ENCODE measurements at places on chromosomes 7 and 10.

DNA sequence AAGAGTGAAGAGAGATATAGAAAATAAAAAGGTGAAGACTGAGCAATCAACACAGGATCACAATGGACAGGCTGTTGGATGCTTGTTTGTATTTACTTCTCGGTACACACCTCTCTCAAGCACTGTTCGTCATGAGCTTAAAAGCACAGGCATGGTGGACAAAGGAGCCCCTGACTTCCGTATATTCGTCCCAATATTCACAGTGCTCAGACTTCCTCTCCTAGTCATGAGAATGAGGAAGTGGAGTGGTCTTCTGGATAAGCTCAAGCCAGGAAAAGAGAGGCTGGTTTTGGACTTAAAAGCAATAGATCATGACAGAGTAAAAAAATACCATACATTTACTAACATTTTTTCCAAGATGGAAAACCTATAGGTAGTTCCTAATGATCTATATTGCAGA, 172.5 kb downstream of the SORCS1 start:
- DNase-seq, result no peak

DNA sequence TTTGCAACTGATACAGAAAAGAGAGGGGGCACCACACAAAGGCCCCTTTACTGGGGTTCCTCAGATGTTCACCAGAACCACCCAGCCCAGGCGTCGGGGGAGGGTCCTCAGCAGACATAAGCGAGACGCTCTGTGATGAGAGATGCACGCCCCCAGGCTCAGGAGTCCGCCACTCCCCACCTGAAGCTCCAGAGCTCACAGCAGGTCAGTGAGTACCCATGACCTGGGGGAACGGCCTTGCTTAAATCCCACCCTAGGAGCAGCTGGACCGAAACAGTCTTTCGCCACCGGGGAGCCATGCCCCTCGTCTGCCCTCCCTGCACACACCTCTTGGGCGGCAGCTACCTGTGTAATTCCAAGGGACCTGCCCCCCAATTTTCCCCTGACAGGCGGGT, 2.8 kb downstream of the CRYGN start:
- DNase-seq, result no peak

GRCh38 chr7:78450706-78451105, 652.1 kb downstream of the PHTF2 start:
- no peak for DNase-seq

- no peak for DNase-seq
These were observed 117.6 kb upstream of the JCAD start for GRCh38 chr10:30176776-30177533.

DNA sequence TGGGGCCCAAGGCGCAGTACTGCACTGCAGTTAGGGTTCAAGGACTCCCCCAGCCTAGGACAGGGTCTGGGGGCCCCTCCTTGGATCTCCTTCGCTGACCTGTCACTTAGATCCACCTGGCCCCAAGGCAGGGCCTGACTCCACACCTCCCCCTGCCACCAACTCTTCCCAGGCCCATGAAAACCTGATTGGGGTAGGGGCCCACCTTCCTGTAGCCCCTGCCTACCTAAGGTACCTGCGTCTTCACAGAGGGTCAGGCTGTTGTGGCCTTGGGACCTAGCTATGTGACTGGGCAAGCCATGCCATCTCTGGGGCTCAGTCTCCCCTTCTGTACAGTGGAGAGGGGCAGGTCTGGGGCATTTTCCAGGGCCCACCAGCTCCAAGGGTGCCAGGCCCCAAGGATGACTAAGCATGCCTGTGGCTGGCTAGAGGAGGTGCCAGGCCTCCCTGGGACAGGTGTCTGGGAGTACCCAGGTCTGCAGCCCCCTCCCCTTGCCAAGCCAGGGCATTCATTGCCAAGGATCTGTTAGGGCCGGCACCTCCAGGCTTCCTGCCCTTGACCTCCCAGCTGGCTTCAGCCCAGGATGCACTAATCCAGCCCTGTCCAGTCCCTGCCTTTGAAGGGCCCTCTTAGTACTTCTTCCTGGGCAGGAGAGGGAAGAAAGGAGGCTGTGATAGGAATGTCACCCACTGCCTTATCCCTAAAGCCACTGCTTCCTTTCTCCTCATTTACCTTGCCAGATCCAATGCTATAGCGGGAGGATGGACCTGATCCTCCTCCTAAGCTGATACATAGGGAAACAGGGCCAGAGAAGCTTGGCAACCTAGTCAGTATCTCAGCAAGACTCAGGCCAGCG, 1.3 kb downstream of the LIMK1 start:
- no peak for DNase-seq

DNA sequence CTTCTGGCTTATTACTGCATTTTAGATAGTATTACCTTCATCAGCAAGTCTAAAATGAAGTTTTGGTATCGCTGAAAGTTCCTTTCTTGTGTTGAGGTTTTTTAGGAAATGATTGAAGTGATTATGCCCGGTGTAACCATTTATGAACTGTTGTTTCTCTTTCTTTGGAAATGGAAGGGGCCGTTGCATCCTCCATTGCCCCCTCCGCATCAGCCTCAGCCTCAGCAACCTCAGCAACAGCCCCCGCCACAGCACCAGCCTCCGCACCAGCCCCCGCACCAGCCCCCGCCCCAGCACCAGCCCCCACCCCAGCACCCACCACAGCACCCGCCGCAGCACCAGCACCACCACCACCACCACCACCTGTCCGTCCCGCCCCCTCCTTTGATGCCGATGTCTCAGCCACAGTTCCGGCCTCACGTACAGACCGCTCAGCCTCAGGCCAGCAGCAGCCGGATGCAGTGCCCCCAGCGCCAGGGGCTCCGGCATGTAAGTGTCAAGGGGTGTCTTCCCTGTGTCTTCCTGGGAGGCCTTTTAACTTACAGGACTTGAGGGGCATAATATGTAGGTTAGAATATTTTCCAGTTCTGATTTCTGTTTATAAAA, 72.6 kb downstream of the SHH start:
- DNase-seq, result no peak

DNA sequence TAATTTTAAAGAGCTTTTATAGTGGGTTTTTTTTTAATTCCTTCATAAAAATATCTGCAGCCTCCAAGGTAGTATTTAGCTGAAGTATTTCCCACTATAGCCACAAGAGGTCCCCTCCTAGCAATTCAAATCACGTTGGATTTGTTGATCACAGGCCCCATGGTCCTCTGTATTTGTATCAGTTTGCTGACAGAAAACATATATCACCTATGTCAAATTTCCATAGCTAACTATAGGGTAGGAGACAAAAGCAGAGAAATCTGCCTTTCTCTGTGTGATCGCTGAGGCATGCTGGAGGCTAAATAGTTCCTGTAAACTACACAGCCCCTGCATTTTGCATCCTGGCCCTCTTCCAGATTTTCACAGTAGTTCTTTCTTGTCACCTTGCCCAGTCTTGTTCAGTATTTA, 1.7 kb upstream of the CTNNA3 start:
- no peak for DNase-seq

- peak; percentile 30 for DNase-seq
These were observed 25.1 kb upstream of the GHRHR start for GRCh38 chr7:30938435-30939316.

GRCh38 chr10:50324046-50324445, 72.7 kb upstream of the ASAH2 start:
- DNase-seq, result no peak

DNA sequence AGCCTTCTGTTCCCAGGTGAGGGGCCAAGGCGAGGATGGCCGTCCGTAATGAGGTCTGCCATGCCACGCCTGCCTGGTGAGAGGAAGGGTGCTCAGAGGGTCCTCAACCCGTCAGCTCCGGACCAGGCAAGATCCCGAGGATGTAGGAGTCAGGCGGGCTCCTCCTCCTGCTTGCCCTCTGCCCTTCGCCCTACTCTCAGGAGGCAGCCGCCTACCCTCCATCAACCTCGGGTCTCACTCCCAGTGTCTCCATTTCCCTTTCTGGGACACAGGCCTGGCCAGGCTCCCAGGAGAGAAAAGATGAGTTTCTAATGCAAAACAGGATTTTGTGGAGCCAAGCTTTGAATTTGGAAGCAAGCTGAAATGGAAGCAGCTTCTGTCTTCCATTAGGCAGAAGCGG, 184.0 kb downstream of the PTPN20 start:
- DNase-seq, result no peak

GRCh38 chr7:29896685-29897411, 90.5 kb downstream of the WIPF3 start:
- DNase-seq, result no peak

GRCh38 chr7:73437621-73438416, 4.2 kb downstream of the FZD9 start:
- DNase-seq, result no peak

- no peak for DNase-seq
These were observed 5.7 kb upstream of the RPP30 start for GRCh38 chr10:90866050-90866598.

DNA sequence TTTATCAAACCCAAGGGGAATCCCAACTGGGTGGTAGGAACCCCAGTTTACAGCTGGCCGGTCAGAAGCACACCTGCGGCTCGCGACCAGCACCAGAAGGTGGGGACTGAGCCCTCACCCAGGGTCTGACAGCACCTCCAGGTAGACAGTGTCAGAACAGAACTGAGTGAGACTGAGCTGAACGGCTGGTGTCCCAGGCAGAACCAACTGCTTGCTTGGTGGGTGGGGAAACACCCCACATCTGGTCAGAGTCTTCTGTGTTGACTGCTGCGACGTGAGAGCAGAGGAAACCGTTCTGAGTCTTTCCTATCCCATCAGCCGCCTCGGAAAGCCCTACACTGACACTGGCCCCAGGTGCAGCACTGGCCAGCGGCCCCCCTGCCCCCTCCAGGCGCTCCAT, 160.7 kb downstream of the MAD1L1 start:
- no peak for DNase-seq

DNA sequence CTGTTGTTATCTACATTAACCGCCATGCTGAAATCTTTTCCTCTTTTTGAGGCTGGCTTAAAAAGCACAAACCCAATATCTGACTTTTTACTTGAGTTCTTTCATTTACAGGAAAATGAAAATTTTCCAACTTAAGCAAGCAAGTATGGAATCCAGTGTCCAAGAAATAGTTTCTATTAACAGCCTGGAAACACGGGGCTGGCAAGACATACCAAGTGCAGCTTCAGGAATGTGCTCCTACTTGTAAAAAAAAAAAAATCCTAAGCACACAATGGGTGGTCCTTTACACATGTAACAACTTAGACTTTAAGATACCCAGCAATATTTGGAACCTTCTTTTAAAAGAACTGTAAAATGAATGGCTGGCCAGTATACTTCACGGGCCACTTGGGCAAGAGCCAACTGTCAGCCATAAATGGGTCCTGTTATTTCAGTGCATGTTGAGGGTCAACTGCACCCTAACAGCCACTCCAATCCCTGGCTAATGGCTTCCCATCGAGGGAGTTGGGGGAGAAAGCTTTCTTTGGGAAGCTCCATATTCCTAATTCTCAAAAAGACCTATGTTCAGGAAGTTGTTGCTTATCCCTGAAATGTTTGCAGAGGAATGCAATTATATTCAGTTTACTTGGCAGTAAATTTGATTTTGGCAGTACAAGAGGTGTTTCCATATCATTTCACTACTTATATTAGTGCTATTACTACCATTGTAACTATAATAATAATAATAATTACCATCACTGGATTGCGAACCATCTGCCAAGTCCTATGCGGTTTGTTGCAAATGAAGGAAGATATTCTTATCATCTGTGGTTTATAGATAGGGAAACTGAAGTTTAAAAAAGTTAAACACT, 236.4 kb upstream of the TMEM72 start:
- no peak for DNase-seq

DNA sequence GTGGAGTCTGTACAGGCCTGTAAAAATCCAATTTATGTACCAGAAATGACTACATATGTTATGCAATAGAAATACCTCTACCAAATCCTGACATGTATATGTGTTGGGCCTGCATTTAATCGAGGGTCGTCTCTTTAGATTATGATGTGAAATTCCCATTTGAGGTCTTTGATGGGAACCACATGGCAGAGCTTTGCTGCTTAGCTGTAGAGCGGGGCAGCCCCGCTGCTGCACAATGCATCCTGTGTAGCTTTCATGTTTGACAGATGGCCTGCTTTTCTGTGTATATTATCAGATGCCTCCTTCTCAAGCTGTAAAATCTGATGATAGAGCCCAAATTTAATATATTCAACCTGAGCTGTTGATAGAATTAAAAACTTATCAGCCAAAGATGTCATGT, 65.8 kb downstream of the RAB18 start:
- DNase-seq, result no peak

- DNase-seq, result no peak
These were observed 11.3 kb downstream of the ACADSB start for GRCh38 chr10:123019941-123020703.

GRCh38 chr10:45379891-45380540, 6.0 kb downstream of the ALOX5 start:
- DNase-seq, result no peak

DNA sequence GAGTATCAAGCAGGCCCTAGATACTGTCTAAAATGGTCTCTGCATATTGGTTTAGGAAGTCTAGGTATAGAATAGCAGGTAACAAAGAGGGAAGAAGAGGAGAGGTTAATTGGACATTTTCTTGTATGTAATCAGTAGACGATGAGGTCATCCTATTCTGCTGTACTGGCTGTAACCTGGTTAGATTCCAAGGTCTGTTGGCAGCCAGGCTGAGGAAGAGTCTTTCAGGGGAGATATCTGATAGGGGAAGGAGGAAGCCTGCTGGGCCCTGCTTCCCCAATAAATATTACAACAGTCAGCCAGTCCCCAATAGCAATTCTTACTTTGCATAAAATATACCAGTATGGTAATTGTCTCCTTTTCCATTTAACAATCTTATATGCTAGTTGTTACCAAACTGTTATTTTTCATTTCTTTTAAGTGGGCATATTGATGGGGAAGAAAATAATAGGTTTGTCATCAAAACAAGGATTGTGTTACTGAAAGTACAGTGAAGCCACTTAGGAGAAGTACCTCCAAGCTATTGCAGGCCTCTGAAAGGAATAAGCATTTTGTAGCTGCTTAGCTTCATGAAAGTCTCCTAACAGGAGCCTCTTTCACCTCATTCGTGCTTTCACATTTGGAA, 186.4 kb downstream of the LRRC4 start:
- DNase-seq, result no peak

- DNase-seq, result no peak
These were observed 557.8 kb downstream of the AUTS2 start for GRCh38 chr7:70156057-70156456.

DNA sequence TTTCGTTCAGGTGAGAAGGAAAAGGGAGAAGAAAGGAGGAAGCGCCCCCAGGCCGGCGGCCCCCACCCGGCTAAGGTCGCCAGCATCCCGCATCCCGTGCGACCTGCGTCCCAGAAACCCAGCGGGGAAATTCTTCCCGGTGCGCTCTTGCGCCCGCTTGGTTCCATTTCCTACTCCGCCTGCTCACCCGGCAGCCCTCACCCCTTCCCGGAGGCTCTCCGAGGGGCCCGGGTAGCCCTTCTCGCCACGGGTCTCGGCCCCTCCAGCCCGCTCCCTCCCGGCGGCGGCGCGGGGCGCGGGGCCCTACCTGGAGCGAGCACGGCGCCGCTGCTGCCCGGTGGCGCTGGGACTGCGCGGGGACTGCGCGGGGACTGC, at the start of gene PRKCQ:
Gene PRKCQ (minus strand): TSS at position 373 of the 375 bp plus-strand sequence. CDS start 65,141 bp downstream, outside the sequence.
- DNase-seq, result no peak
